Activated effector memory CD4-positive, alpha-beta T cell treated with anti-CD3 and anti-CD28 coated beads, Interleukin-2, amount 50 U/mL, for 16 hours (primary cell): ENCODE measurements at places on chromosomes 12 and 14.
A peak's percentile ranks its signal among the peaks of the same experiment; 100 is the strongest.

DNA sequence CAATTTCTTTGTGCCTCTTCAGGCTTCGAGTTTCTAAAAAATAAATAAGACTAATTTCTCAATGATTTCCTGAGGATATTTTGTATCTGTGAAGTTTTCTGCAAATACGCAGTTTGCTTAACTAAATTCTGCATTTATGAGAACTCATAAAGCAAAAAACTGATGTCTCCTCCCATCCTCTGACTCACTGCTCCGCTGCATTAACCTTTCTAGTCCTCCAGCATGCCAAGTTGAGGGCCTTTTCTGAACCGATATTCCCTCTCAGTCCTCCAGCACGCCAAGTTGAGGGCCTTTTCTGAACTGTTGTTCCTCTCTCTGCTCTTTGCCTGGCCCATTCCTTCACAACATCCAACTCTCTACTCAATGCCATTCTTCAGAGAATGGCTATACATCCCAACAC, 3.2 kb downstream of the IPO8 start:
- no peak for DNase-seq

DNA sequence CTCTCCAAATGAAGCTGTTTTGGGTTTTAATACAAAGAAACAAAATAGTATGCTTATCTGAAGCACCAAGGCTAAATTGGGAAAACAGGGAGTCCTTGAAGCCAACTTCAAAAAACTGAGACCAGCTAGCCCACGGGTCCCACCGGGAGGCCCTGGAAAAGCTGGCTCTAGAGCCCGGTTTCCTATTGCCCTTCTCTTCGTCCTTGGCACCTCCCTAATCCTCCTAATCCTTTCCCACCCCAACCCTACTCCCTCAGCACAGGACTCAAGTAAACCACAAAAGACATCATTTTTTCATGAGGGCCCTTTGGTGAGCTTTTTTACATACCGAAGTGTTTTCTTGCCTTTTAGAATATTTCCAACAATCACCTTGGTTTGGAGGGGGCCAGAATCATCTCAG, 11.3 kb downstream of the LRRC74A start:
- DNase-seq = no peak

GRCh38 chr14:92384461-92385133, 61.6 kb downstream of the SLC24A4 start:
- DNase-seq = no peak

DNA sequence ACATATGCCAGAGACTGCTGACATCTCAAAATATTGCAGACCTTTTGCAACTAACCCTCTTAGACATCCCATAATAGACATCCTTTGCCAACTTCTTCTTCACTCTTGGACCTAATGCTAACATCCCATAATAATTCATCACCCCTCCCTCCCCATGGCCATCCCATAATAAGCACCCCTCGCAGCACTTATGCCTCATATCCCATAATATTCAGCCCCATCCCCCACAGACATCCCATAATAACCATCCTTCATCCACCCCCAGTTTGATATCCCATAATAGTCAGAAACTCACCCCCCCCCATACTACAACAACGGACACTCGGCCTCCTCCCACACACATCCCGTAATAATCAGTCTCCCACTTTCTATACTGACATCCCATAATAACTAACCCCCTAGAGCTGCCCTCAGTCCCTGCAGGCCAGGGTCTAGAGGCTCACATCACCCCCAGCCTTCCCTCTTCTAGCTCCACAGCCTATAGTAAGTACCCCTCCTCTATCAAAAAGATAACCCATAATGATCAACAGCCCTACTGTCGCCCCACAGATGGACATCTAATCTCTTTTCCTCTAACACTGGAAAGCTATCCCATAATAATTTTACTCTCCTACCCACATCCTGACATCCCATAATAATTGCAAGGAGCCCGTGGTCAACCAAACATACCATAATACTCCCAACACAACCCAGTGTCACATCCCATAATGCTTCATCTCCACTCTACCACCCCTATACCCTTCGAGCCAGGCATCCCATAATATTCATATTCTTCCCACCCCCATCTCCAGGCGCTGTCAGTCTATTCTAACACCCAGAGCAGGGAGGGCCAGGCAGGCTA, 792 bp upstream of the CHD4 start:
- DNase-seq = peak; percentile 88

DNA sequence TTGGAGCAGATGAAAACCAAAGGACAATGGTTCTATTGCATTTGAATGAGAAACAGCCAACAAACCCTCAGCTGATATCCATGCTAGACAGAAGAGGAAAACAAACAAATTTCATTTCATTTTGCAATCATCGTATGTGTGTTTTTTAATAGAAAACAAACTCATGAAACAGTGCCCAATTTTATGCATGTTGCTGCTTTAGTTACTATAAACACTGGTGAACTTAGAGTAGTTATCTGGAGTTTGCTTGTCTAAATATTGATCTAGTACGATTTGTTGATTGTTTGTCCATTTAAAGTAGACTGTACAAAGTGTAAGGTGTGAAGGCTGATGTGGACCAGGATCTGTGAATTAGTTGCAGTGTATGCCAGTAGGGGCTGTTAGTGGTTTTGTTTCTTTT, 166.6 kb downstream of the KITLG start:
- DNase-seq = no peak

DNA sequence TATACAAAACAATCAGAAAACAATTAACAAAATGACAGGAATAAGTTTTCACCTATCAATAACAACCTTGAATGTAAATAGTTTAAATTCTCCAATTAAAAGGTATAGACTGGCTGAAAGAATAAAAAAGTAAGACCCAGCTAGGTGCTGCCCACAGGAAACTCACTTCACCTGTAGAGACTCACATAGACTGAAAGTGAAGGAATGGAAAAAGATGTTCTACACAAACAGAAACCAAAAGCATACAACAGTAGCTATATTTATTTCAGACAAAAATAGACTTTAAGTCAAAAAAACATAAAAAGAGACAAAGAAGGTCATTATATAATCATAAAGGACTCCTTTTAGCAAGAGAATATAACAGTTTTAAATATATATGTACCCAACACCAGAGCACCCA, 152.4 kb upstream of the PWP1 start:
- DNase-seq = no peak

DNA sequence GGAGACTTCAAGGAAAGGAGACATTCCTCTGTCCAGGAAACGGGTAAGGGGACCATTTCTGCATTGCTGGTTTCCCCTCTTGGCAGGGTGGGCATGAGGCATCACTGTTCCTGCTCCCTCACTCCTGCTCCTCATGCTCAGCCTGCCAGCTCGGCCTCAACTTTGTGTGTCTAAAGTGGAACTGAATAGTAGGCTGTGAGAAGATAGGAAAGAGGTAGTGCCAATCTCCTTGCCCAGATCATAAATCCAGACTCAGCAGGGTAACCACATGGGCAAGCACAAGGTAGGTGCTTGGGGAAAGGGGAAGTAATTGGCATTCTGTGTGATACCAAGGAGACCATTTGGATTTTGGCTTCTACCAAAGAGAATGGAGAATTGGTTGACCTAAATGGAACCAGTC, 2.6 kb downstream of the LTB4R start:
- no peak for DNase-seq

GRCh38 chr12:68971404-68971803, 38.4 kb upstream of the CPM start:
- no peak for DNase-seq

- no peak for DNase-seq
Observed at GRCh38 chr14:68468437-68469207, 324.2 kb downstream of the ZFP36L1 start.

- DNase-seq = no peak
Observed at GRCh38 chr14:103423050-103423461, 37.8 kb downstream of the MARK3 start.

- no peak for DNase-seq
Observed at GRCh38 chr12:64082116-64082515, 140.0 kb downstream of the KICS2 start.

DNA sequence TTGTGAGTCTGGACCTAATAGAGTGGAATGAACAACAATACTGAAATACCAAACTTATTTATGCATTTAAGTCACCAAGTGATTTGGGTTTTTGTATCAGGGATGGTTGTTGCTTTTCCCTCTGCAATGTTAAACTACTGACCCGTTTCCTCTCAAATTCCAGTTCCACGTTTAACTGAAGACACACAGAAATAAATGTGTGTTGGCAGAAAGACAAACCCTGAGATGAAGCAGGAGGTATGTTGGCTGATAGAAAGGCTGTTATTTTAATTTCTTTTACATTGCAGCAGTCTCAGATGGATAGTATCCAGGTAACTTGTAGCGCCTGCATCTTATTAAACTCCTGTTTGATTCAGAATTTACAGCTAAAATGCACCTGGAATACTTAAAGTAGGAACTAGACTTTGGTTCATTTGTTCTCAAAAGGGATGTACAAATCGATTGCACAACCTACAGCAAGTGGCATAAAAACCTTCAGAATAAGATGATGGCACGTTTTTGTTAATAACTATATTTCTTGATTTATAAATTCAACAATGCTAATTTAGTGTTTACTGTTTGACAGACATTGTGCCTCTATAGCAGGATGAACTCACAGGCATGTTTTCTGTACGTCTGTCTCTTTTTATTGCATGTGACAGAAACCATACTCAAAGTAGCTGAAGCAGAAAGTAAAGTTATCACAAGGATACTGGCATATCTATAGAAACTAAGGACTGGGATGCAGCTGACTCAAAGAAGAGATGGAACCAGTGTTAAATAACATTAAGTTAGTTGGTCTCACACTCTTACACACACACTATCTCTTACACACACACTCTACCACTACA, 405.7 kb downstream of the ZFP36L1 start:
- DNase-seq = no peak

- DNase-seq = no peak
Observed at GRCh38 chr12:20398686-20399085, 30.3 kb downstream of the PDE3A start.

GRCh38 chr14:77659831-77660230, 43.4 kb upstream of the SPTLC2 start:
- no peak for DNase-seq

- no peak for DNase-seq
Observed at GRCh38 chr14:83711046-83711445, 1818.9 kb upstream of the FLRT2 start.

GRCh38 chr14:30252151-30252550, 306.8 kb upstream of the G2E3 start:
- DNase-seq = no peak

GRCh38 chr12:68410018-68410660, 78.0 kb upstream of the MDM1 start:
- DNase-seq = no peak

GRCh38 chr12:94900496-94900895, 103.0 kb downstream of the NDUFA12 start:
- no peak for DNase-seq

GRCh38 chr12:117671734-117672133, 297.1 kb downstream of the KSR2 start:
- DNase-seq = no peak

DNA sequence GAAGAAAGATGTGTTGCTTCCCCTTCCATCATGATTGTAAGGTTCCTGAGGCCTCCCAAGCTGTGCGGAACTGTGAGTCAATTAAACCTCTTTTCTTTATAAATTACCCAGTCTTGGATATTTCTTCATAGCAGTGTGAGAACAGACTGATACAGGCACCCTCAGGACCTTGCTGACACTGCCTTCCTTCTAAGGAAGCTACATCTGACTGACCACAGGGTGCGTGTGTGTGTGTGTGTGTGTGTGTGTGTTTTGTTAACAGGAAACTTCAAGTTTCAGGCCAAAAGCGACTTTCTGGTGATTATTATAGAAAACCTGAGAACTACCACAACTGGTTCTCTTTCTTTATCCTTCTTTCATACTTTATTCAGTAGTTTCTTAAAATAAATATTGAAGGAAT, 149.0 kb downstream of the CAPZA3 start:
- no peak for DNase-seq

- no peak for DNase-seq
Observed at GRCh38 chr12:10215436-10215835, 2.8 kb downstream of the GABARAPL1 start.

GRCh38 chr14:26281280-26281998, 316.4 kb downstream of the NOVA1 start:
- DNase-seq = no peak

- no peak for DNase-seq
Observed at GRCh38 chr12:78483767-78484315, 380.7 kb upstream of the SYT1 start.

- DNase-seq = no peak
Observed at GRCh38 chr12:40300490-40300889, 75.7 kb downstream of the LRRK2 start.

DNA sequence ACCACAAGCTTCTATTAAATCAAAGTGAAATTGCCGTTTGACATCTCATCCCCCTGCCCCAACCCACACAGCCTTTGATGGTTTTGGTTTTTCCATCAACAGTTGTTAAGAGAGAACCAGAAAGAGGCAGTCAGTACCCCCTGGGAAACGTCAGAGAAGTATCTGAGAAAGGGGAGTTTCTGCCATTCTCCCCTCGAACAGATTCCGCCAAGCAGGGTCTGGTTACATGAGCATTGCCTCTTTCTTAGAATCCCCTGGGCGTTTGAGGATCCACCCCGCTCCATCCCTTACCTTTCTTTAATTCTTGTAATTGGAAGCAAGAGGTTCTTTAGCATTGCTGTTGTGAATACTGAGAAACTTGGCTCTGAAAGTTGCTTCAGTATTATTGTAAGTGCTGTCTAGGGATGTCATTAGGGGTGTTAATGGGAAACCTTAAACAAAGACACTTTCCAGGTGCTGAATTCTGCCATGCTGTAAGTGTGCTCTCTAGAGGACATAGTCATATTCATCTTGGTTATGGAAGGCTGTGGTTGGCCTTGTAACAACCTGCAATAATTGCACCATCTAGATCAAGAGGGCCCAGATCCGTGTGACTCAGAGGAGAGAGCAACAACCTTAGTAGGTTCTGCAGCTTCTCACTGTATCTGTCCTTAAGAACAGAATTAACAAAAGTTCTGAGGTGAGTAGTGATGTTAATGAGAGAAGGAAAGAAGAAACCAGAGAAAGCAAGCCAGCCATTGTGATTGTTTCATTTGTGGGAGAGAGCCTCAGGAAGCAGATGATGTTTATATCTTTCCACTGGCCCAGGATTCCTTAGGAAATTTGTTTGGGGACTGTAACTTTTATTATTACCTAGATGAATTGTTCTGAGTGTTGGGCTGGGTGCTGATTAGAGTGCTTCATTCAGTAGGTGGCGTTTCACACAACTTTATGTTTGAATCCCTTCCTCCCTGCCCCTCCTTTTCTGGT, 9.0 kb downstream of the TMBIM6 start:
- peak; percentile 75 for DNase-seq

GRCh38 chr14:51855234-51855633, 5.2 kb upstream of the GNG2 start:
- DNase-seq = no peak

GRCh38 chr12:18476861-18477260, 215.5 kb downstream of the PIK3C2G start:
- DNase-seq = no peak

DNA sequence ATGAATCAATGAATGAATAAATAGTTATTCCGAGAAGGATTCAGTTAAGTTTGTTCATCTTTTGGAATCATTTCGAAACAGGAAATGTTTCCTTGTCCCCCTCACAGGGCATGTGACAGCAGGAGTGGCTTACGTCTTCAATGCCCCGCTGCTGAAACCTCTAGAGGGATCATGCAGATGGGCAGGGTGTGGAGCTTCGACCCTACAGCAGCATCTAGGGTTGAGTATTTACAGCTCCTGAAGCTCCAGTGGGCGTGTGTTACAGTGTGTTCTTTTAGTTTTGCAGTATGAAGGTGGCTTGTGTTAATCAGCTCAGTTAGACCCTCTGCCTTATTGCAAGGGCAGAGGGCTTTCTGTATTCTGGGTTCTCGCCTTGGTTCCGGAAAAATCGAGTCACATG, 2.6 kb downstream of the NAV3 start:
- DNase-seq = no peak

GRCh38 chr12:101013993-101014392, 196.0 kb downstream of the SLC5A8 start:
- DNase-seq = no peak
